ENCODE measurements at places on chromosomes 2 and 18.
A peak's percentile ranks its signal among the peaks of the same experiment; 100 is the strongest.

DNA sequence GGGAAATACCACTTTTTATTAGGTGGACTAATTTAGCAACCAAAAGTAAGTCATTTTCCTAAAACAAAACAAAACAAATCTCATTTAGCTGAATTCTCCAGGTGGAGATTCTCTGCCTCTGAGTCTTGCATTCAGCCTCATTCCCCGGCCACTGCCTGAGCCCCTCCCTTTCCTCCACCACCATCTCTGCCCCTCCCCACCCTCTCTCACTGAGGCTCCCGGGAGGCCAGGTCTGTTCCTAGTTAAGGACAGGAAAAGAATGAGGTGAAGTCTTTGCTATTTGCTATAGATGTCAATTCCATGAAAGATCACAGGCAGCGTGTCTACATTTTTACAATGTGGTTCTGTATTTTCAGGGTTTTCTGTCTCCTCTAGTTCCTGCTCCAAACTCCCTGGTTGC, 83.0 kb upstream of the SOX11 start:
- DNase-seq, result no peak

DNA sequence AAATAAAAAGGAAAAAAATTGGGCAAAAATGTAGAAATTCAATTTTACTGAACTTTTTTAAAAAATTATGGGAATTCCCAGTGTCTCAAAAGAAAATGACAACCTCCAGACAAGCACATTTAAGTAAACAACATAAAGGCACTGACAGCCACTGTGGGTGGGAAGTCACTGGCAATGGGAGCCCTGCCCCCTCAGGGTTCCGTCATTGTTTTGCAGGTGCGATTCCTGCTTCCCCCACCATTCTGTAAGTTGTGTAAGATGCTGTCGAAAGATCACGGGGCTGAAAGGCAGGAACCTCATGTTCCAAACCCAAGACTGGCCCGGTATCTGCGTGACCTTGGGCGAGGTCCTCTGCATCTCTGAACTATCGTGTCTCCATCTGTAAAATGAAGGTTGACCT, 15.8 kb upstream of the ASPRV1 start:
- no peak for DNase-seq

DNA sequence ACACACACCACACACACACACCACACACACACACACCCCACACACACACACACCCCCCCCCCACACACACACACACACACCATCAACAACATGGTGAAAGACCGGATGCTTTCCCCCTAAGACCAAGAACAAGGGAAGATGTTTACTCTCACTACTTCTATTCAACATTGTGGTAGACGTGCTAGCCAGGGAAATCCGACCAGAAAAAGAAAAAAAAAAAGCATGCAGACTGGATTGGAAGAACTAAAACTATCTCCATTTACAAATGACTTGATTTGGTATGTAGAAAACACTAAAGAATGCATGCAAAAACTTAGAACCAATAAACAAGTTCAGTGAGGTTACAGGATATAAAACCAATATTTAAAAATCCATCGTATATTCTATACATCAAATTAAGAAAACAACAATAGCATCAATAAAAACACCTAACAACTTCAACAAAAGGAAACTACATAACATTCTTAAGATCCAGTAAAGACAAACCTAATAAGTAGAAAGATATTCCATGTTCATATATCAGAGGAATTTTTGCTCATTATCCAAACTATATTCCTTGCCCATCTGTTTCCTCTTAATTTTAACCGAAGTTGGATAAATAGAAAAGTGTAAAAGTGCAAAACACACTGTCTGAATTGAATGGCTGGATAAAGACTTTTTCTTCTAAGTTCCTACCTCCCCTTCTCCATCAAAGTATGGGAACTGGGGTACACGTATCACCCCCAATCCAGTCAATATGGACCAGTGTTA, 51.5 kb upstream of the RNU4ATAC start:
- DNase-seq, result no peak

- DNase-seq, result no peak
These were observed 39.6 kb downstream of the ASB1 start for GRCh38 chr2:238466243-238466756.

DNA sequence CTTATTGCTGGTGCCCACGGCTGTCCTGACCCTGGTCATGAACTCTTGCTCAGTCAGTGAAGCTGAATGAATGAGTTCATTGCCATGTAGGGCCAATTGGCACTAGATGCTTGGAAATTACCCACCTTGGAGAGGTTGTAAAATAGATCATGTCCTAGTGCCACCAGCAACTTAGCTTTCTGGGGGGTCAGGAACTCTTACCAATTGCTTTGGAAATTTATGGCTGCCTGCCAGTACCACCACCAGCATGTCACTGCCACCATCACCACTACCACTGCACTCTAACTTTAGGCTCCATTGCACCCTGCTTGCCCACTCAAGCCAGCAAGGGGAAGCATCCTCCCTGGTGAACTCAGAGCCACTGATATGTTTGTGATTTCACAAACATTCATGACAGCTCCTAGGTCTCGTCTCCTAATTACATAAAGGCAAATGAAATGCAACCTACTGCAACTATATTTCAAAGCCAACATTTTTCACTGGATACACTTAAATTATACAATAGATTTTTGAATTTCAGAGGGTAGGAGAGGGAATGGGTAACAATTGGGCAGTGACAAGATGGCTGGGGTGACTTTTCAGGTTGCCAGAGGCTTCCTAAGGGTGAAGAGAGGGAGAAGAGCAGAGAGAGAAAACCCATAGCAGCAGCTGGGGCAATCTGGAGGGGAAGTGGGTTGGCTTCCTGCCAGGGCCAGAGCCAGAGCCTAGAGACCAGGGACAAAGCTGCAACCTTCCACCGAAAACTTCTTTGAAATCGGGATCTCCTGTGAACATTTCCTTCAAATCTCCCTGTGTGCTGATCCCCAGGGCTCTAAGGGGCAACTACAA, 3.5 kb upstream of the EMILIN1 start:
- DNase-seq, result peak; percentile 56

- no peak for DNase-seq
These were observed 168.7 kb upstream of the AGAP1 start for GRCh38 chr2:235325151-235325550.

DNA sequence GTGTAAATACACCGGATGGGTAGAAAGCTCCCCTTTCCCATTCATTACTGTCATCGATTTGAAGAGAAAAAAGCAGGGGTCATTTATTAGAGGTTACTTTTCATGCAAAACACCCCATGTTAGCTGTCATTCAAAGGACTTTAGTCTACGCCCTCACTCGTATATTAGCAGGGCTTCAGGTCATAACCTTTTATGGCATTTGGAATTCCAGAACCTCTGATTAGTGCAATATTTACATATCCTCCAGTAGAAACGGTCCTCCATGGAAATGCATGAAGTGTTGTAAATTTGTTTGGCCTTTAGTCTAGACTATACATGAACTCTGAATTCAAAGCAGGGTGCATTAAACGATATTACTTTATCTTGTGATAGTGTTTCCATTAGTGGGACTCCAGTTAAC, 180.5 kb downstream of the ZNF516 start:
- DNase-seq, result no peak

DNA sequence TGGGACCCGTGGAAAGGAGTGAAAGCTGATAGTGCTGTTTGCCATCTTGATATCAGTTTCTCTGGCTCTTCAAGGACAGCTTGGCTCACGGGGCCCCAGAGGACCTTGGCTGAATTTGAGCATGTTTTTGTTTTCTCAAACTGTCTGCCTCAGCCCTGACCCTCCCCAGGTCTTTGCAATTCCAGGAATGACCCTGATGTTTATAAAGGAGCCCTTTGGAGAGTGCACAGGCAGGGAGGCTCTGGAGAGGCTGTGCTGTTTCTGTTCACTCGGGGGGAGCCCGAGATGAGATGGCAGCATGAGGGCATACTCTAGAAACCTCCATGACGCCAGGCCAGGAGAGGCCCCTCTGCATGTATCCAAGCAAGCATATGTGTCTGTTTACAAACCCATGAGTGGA, 16.4 kb downstream of the IGFBP2 start:
- no peak for DNase-seq
